ENCODE measurements at places on chromosomes 7 and 10. TPM values are rescaled to one million over a fixed set of nuclear protein-coding genes. Genes with fewer than 3 reads are reported as not detected.

Gene RAB19
- not detected for total RNA-seq

Gene XRCC2
- 2.6 TPM for total RNA-seq

Gene GPNMB
- 440 TPM for total RNA-seq

Gene RABGEF1
- 51.2 TPM for total RNA-seq

Gene SPDYE8
- total RNA-seq: not detected

Gene DLX5
- not detected for total RNA-seq

Gene MYPN
- total RNA-seq: 0.33 TPM

Data from smooth muscle cell of trachea (primary cell).